ENCODE measurements at places on chromosomes 5 and 9.

DNA sequence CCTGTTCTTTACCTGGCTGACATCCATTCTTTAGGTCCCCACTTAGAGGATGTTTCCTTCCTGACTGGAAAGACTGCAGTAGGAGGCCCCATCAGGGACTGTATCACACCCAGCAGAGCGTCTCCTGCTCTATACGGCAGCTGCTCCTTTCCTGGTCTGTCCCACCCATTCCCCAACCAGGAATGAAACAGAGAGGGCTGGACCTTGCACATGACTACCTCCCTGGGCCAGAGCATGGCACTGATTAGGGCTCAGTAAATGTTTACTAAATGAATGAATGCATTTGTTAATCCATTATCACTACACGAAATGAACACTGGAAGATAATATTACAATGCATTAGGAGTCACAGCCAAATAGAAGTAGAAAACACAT is 76.4 kb downstream of the ABCA1 start:
- DNase-seq = no peak

- no peak for DNase-seq
These were observed 256.3 kb downstream of the SMARCA2 start for GRCh38 chr9:2271426-2271825.

DNA sequence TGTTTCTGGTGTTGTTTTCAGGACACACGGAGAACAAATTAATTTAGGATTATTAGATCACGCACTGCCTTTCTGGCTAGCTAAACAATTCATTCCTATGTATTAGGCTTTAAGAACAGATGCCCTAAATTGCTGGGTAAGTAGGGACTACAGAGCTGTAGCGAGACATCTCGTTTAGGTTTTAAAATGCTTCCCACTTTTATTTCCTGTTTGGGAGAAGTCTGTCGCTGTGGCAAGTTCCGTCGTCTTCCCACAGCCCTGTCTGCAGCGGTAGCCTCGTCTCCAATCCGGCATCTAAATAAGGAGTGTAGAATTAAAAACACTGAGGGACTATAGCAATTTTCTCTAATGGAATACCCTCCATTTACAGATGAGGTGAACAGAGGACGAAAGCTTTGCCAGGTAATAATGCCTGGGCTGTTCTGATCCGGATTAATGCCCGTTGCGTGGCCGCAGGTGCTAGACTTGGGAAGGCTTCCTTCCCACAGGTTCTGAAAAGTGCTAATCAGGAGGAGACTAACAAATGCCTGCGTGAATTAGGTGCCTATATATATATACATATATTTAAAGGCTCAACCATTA is 1.3 kb upstream of the TRIM36 start:
- no peak for DNase-seq

- DNase-seq = no peak
These were observed 199.9 kb downstream of the DOCK8 start for GRCh38 chr9:414595-414994.

- no peak for DNase-seq
These were observed 62.6 kb upstream of the FRRS1L start for GRCh38 chr9:109229682-109230081.

DNA sequence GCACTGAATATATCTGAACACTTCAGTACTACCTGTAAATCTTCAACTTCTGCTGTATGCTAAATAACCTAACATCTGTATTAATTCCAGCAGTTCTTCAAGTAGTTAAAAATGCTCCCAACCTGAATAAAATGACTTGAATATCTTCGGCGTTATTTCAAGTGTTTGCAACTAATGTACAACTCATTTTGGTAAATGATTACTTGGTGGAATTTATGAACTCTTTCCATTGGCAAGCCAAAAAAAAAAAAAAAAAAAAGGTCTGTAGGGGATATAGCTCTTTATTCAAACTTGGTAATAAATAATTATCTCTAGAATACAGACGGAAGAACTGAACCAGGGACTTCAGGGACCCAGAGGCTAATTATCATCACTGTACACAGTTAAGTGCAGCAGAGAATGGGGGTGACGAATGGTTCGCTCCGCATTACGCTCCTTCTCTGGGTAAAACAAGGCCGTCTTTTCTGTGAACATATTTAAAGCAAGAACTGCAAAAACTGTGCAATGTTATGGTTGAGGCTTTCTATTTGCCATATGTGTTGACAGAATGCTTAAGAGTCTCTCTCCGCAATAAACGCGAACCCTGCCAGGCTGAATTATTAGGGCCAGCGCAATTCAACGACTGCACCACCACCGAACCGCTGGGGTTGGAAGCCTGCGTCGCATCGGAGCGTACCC is 1.9 kb upstream of the ERBIN start:
- no peak for DNase-seq

DNA sequence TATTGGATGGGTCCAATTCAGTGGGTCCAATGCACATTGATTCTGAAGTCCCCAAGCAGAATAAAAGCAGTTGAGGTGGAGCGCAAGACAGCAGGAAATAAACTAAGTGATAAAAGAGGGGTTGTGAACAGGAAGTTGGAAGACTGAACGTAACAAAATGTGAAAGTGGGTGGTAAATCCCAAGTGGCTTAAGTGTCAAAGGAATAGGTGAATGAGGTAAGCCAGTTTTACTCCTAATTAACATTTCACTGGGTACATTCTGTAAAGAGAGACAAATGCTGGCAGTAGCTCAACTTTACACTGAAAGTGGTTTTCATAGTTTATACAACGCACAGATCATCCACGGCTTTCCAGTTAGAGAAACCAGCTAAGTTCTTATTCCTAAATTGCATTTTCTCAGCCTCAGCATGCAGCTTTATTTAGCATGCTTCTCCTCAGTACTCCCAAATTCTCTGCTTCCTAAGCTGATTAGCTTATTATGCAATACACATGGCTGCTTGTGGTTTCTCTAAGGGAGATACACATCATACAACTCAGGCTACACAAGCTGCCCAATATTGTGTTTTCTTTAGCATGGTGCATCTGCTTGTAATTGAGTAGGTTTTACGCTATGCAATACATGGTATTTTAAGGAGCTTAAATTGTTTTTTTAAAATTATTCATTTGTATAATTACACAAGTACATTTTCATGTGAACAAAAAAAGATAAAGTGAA is 34.2 kb upstream of the HSD17B4 start:
- DNase-seq = no peak

DNA sequence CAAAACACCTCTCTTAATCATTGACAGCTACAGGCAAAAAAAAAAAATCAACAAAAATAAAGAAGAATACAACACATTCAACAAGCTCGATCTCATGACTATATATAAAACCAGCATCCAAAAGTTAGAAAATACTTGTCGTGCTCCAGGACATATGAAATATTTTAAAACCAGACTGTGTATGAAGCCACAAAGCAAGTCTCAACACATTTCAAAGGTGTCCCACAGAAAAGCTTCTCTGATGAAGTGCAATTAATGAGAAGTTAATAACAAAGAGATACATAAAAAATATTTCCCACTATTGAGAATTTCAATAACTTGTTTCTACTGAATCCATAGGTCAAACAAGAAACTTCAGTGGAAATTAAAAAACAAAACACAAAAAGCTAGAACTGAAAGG is 178.7 kb downstream of the PLK2 start:
- no peak for DNase-seq

DNA sequence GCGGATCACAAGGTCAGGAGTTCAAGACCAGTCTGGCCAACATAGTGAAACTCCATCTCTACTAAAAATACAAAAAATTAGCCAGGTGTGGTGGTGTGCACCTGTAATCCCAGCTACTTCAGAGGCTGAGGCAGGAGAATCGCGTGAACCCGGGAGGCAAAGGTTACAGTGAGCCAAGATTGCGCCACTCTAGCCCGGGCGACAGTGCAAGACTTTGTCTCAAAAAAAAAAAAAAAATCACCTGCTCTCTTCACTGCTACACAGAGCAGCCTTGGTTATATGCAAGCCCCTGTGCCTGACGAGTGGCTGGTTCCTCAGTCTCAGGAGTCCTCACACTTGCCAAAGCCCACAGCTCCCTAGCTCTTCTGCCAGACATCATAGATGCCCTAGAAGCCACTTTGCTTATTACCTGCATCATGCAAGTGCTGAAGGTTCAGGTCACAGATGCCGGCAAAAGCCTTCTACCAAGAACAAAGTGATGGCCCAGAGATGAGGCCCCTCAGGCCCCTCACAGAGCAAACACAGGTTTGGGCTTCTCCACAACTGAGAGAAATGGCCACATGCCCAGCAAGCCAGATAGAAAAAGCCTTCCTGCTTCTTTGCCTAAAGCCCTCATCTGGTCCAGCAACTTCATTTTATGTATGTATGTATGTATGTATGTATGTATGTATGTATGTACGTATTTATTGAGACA is 176.4 kb downstream of the AUH start:
- no peak for DNase-seq

DNA sequence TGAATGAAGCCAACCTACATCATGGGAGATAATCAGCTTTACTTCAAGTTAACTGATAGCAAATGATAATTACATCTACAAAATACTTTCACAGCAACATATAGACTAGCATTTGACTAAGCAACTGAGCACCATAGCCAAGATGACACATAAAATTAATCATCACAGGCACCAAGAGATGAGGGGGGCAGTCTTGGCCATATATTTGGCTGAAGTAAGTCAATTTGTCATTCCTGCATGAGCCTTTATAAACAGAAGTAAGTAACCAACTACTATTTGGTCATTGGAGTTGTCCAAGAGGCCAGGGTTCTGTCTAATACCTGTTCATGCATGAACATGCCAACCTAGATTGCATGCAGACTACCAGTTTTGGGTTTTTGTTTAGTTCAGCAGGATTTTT is 53.6 kb downstream of the PDCD1LG2 start:
- DNase-seq = no peak

DNA sequence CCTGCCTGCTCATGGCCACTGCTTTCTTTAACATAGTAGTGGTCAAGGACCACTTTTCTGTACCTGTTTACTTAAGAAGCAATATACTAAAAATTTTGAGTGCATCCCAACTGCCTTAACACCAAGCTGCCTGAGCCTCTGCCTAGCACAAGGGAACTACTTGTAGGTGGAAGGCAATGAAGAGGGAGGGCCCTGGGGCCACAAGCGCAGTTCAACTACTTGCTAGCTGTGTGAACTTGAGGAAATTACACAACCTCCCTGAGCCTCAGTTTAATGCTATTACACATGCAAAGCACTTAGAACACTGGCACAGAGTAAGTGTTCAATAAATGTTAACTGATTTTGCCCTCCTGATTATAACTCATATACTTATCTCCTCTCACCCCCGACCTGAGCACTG is 6.3 kb downstream of the ARL15 start:
- no peak for DNase-seq

DNA sequence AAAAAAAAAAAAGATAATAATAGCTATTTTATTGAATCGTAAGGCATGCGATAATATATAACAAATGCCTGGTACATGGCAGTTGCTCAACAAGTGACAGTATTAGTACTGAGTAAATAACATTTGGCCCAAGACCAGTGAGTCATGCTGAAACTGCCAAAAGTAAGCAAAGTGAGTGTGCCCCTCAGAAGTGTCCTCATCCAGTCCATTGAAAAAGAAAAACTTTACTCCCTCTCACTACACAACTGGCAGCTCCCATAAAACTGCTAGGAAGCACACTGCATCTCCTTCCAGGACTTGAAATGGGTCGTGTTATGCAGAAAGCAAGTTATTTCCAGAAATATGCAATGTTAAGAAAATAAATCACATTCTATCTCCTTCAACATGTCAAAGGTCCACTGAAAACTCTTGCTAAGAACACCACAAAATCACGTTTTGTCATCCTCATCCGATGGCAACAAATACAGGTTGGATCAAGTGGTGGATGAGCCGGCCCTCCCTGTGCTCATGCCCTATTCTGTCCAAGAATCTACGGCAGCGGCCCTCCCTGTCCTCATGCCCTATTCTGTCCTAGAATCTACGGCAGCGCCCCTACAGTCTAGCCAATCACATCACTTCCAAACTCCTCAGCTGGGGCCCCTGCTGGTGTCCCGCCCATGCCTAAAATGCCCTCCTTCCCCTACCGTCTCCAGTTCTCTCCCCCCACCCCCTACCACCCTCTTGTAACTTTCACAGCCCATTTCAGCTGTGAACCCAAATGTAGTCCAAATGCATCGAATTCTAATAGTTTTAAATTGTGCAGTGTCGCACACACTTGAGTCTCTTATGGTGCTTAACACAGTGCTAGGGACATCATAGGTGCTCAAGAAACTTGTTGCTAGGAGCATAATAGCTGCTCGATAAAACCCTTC is 12.5 kb downstream of the PTCH1 start:
- DNase-seq = no peak

- no peak for DNase-seq
These were observed 240.8 kb downstream of the KIF4B start for GRCh38 chr5:155254399-155254798.

GRCh38 chr5:97618721-97619120 is 435.7 kb upstream of the RIOK2 start:
- no peak for DNase-seq

DNA sequence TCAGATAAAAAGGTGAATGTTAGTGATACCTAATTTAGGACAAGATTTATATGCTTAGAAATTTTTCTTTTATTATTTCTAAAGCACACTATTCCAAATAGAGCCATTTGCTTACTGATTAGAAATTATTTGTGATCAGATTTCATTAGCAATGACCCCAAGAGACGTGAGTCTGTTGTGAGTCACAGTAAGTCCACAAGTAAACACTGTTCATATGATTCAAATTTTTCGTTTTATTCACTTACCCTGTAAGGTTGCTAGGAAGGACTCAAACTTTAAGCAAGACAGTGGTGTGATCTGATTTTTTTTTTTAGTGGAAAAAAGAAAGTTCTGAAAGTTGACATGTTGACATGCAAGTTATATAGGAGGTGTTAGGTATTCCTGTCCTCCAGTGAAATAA is 1.2 kb downstream of the CARD6 start:
- no peak for DNase-seq

- no peak for DNase-seq
These were observed 125.8 kb downstream of the DTWD2 start for GRCh38 chr5:118862596-118862995.

DNA sequence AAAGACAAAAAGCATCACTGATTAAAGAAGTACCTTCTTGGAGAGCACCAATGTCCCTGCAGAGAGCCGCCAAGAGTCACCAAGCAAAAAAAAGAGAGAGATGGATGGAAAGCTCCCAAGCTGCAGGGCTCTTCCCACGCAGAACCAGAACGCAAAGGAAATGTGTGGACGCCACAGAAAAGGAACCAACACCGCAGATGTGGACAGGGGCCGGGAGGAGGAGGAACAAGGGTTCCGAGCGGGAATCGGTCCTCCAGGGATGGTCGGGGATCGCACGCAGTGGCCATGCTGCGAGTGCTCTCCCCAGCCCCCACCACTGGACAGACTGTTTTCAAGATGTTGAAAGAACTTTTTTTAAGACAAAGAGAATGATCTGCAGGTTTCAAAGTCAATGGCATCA is 40.2 kb upstream of the ZNF354A start:
- DNase-seq = no peak

DNA sequence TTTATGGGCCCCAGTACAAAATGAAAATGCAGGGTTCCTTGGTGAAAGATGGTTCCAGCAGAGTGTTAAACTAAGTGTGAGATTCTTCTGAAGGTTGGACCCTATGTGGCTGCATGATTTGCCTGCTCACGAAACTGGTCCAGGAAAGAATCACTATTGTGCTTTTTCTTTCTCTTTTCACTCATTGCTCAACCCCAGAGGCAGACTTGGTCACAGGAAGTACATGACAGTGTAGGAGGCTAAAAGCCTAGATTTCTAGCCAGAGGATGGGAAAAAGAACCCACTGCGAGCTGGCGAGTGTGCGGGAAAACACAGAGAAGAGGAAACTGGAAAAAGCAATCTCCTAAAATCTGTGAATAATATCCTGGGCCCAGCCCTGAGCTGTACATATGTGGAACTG is 18.6 kb downstream of the SLC36A2 start:
- no peak for DNase-seq
